ENCODE measurements at places on chromosomes 4 and X. TPM values are rescaled to one million over a fixed set of nuclear protein-coding genes. Genes with fewer than 3 reads are reported as not detected.

Gene CLIC2
- total RNA-seq, result 16.2 TPM

Gene TMEM47
- 305 TPM for total RNA-seq

Gene RPS6KA3
- total RNA-seq, result 52.3 TPM

Gene EPGN
- total RNA-seq, result not detected

Gene PGK1
- 222 TPM for total RNA-seq

Gene PNMA6A
- 1.5 TPM for total RNA-seq

Gene RAB33A
- 12.7 TPM for total RNA-seq

Gene HSPA4L
- 9.9 TPM for total RNA-seq

Gene OCIAD1
- total RNA-seq, result 90.7 TPM

Gene SHROOM3
- total RNA-seq, result 71.4 TPM

Gene PTTG2
- total RNA-seq, result 2.5 TPM

Gene XAGE2
- not detected for total RNA-seq

Gene INTS6L
- 9.1 TPM for total RNA-seq

Gene HSFX2
- total RNA-seq, result 0.48 TPM

Gene SSX2
- total RNA-seq, result not detected

Gene CTAG1B
- total RNA-seq, result not detected

Gene EDA
- 6.8 TPM for total RNA-seq

Gene GC
- not detected for total RNA-seq

Gene ETDB
- total RNA-seq, result not detected

Gene ZGRF1
- total RNA-seq, result 3.8 TPM

Gene TTC29
- not detected for total RNA-seq

Gene CLDN2
- not detected for total RNA-seq

Gene CNOT6L
- 38.3 TPM for total RNA-seq

Gene MAGEA2
- total RNA-seq, result not detected

Gene DCK
- 13.2 TPM for total RNA-seq

Gene CD38
- 12.1 TPM for total RNA-seq
